ENCODE measurements at places on chromosomes 12 and 14.

DNA sequence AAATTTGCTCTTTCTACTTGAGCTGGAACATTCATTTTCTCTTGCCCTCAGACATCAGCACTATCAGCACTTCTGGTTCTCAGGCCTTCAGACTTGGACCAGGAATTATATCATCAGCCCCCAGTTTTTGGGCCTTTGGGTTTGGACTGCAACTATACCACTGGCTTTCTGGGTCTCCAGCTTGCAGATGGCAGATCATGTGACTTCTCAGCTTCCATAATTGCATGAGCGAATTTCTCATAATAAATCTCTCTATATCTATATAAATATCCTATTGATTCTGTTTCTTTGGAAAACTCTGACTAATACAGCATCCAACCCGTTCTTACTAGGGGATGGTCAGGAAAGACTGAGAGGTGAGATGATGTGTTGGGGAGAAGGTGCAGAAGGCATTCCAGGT lies 22.4 kb upstream of the DYRK2 start:
- no peak for DNase-seq

DNA sequence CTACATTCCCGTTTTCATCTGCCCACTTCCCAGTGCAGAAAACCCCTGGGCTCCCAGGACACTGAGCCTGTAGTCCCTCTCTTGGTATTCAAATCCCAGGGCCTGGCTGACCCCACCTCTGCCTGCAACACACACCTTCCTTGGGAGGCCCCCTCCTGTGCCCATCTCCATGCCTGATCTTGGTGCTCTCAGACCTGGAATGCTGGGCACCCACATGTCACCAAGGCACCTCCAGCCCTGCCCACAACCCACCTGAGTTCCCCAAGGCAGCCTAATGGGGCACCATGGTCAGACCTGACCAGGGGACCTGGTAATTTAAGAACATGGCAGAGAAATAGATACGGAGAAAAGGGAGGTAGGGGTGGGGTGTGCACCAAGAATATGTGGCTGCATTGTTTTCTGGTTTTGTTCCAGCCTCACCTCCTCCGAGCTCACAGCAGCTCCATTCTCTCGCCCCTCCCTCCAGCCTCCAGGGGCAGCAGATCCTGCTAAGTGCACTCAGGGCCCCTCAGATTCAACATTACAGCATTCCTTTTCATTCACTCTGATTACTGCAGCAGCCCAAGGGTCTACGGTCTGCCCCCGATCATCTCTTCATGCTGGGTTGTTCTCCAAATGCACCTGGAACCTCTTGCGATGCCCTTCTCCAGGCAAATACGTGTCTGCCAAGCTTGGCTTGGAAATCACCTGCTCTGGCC lies 9.2 kb upstream of the HSP90AA1 start:
- no peak for DNase-seq

- DNase-seq: no peak
Measured at GRCh38 chr12:124316257-124316900, 21.5 kb downstream of the RFLNA start.

- no peak for DNase-seq
Measured at GRCh38 chr12:116303929-116304328, 26.4 kb upstream of the MED13L start.

DNA sequence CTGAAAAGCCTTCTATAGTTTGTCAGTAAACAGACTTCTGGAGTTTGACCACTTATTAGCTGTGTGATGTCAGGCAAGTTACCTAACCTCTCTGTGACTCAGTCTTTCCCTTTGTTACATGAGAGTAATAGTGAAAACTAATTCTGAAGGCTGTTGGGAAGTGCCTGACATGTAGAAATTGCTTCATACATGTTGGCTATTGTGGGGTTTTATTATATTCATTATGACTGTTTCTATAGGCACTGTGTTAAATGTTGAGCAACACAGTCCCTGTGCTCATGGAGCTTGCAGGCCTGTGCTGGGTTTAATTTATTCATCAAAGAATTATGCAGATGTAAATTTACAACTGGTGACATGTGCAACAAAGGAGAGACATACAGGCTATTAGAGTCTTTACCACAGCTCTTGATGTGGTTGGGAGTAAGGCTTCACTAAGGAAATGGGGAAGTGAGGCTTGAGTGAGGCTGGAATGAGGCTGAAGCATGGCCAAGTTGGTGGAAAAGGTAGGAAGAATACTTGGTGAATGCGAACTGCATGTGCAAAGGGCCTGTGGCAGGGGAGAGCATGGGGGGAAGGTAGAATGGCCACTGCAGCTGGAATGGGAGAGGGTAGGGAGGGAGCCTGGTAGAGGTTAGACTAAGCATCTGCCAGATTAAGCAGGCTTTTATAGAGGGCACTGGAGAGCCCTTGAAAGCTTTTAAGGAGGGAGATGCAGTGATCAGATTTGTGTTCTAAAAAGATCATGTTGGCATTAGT lies 236.4 kb upstream of the CRY1 start:
- DNase-seq: no peak

GRCh38 chr14:71136386-71137060 lies 229.3 kb downstream of the PCNX1 start:
- DNase-seq: no peak

GRCh38 chr12:58774731-58775130 lies 145.6 kb downstream of the LRIG3 start:
- DNase-seq: no peak
